Left colon (tissue), 2 donors: ENCODE measurements at places on chromosomes 13 and 19. TPM values are rescaled to one million over a fixed set of nuclear protein-coding genes. Genes with fewer than 3 reads are reported as not detected.

PABPC3 gene
- 0.28 TPM for total RNA-seq

KLF2 gene
- 29.4 TPM for total RNA-seq

PNMA8B gene
- total RNA-seq = 0.61 TPM

ZNF568 gene
- total RNA-seq = 4.0 TPM

DNA sequence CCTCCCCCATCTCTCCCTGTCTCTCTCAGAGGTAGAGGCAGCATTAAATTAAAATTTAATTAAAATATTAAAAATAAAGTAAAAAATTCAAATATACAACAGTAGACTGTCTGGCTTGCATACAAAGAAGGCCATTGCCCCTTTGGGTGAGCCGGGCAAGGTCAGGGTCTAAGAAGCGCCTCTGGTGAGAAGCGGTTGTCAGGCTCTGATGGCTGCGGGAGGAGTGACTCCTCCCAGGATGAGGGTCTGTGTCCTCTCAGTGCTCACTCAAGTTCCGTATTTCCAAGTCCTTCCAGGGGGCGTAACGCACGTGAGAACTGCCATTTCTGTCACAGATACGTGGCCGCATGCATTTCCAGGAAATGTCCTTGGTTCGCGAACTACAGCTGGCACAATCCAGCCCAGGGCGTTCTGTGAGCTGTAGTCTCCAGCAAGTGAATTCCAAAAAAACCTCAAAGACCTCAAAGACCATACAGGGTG is 737 bp upstream of the ZNF181 start:
- DNase-seq = no peak

- DNase-seq = no peak
These were observed 9.0 kb upstream of the USP29 start for GRCh38 chr19:57110592-57111328.

DNA sequence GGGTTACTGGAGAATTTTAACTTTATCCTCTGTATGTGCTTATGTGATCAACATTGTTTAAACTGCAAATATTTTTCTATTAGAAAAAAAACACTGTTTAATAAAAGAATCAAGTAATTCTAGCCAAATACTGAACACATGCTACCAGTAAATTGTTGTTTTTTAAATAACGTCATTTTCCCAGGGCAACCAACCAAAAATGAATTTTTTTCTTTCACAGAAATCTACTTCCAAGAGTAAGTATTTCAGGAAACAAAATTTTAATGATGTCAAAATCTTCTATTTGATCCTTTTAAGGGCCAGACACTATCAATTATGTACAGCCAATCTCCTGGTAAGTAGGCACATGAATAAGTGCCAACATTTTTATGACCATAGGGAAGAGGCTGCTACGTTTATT is 57.1 kb downstream of the TUBGCP3 start:
- DNase-seq = no peak

GRCh38 chr13:67235265-67235664 is 5.1 kb upstream of the PCDH9 start:
- DNase-seq = no peak

- DNase-seq = no peak
These were observed 169.0 kb downstream of the TBC1D4 start for GRCh38 chr13:75312884-75313520.

DNA sequence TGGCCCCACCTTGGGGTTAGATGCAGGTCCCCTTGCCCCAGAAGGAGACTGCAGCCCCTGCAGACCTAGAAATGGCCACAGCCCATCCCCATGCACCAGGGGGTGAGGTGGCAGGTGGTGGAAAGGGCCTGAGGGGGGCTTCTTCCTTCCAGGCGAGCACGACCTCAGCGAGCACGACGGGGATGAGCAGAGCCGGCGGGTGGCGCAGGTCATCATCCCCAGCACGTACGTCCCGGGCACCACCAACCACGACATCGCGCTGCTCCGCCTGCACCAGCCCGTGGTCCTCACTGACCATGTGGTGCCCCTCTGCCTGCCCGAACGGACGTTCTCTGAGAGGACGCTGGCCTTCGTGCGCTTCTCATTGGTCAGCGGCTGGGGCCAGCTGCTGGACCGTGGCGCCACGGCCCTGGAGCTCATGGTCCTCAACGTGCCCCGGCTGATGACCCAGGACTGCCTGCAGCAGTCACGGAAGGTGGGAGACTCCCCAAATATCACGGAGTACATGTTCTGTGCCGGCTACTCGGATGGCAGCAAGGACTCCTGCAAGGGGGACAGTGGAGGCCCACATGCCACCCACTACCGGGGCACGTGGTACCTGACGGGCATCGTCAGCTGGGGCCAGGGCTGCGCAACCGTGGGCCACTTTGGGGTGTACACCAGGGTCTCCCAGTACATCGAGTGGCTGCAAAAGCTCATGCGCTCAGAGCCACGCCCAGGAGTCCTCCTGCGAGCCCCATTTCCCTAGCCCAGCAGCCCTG is 4.2 kb upstream of the F10 start:
- no peak for DNase-seq

DNA sequence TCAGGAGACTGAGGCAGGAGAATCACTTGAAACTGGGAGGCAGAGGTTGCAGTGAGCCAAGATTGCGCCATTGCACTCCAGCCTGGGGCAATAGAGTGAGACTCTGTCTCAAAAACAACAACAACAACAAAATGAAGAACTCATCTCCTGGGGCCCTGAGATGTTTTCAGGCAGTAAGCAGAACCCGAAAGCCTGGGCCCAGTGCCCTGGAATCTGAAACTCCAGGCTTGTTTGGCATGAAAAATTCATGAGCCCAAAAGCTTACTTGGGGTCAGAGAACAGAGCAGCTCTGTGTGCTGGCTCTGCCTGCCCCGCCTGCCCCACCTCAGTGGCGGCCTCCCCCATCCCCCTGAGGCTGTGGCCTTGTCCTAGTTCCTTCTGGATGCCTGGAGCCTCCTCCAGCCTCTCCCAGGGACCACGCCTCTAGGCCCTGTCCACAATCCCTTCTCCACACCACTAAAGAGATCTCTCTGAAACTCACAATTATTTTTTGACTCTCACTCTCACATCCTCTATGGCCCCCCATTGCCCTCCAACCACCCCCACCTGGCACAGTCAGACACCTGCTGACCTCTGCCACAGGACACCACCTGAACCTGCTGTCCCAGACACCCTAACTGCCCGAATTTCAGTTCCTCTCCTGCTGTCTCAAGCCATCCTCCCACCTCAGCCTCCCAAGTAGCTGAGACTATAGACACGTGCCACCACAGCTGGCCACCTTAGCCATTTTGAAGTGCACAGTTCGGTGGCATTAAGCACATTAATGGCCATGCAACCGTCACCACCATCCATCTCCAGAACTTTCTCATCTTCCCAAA is 6.9 kb upstream of the AP1M2 start:
- DNase-seq = peak; percentile 22

DNA sequence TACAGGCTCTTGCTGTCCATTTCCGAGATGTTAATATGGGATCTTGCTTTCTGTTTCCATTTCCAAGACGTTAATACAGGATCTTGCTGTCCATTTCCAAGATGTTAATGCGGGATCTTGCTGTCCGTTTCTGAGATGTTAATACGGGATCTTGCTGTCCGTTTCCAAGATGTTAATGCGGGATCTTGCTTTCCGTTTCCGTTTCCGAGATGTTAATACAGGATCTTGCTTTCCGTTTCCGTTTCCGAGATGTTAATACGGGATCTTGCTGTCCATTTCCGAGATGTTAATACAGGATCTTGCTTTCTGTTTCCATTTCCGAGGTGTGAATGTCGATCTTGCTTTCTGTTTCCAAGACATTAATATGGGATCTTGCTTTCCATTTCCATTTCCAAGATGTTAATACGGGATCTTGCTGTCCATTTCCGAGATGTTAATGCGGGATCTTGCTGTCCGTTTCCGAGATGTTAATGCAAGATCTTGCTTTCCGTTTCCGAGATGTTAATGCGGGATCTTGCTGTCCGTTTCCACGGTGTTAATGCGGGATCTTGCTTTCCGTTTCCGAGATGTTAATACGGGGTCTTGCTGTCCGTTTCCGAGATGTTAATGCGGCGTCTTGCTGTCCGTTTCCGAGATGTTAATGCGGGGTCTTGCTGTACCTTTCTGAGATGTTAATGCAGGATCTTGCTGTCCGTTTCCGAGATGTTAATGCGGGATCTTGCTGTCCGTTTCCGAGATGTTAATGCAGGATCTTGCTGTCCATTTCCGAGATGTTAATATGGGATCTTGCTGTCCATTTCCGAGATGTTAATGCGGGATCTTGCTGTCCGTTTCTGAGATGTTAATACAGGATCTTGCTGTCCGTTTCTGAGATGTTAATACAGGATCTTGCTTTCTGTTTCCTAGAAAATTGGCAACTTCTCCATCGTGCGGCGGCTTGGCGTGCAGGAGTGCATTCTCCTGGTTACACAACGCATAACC is 38.3 kb downstream of the PEX11G start:
- no peak for DNase-seq
